Left lung (tissue), 14 donors: ENCODE measurements at places on chromosomes 4 and X.

DNA sequence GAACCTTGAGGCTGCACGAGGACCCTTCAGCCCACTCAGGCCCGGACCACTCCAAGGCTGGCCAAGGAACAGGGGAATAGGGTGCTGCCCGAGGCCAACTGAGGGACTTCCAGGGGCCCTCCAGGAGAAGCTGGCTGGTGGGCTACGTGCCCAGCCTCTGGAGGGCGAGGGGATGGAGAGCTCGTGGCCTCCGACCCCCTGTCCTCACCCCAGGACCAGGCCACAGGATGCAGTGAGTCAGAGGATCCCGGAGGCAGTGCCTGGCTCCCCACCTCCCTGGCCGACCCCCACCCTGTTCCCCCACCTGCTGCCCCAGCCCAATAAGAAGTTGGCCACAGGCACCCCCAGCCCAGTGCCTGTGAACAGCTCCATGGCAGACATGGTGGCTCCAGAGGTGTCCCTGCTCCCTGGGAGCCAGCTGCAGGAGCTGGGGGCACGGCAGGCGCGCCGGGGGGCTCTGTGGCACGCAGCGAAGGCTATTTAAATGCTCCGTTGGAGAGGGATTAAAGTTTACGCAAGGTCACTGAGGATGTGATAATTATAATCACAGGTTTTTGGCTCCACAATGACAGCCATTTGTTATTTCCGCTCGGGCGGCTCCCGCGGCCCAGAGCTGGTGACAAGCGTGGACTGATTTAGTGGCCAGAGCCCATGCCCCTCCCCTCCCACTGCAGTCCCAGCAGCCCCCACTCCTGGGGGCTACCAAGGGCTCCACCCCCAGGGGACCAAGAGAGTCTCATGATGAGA lies 95.7 kb upstream of the NKX1-1 start:
- DNase-seq = no peak

DNA sequence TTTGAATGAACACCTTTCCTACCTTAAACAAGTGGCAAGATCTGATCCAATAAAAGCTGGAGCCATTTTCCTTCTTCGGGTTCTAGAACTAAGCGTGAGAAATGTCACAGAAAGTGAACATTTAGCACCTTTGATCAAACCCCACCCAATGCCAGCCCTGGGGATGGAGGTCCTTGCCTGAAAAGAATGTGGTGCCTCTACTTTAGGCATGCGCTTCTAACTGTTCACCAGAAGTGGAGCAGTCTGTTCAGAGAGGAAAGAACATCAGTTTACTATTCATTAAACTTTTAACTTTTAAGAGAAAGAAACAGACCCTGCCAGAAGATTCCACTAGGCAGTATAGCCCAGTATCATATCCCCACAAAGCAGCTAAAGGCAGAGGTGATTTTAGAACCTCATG lies 75.9 kb downstream of the INTS12 start:
- no peak for DNase-seq

GRCh38 chr4:87541521-87541920 lies 12.3 kb upstream of the SPARCL1 start:
- no peak for DNase-seq

- peak; percentile 37 for DNase-seq
Measured at GRCh38 chrX:69060631-69061408, 104.4 kb downstream of the PJA1 start.

DNA sequence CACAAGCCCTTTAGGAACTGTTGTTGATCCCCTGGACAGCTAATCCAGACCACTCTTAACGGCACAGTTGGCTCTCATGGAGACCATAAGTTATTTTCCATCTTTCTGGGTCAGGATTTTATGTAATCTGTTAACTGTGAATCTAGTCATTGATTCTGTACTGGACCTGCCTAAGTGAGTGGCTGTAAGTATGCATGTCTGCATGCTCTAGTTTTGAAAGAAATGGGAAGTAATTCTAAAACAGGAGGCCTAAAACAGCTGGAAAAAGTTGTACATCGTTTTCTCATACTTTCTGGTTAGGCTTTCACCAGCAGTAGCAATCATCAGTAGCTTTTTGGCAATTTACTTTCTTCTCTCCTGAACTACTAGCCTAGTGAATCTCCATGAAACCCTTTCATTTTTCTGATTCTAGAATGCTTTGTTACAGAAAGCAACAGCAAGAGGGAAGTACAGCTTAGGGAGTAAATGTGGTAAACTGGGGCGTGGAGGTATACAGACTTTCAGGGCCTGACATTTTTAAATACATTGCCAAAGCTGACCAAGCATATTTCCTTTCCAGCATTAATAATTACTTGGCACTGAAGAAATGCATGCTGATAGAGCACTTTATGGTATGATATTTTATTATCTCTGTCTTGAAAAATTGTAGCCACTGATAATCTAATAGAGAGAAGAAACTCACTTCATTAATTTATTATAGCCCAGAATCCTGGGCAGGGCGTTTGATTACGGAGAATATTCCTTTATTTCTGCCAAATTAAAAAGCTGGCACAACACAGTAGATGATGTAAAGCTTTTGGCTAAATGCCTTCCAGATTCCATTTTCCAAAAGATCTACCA lies 202.7 kb downstream of the BANK1 start:
- DNase-seq = no peak

GRCh38 chr4:160224049-160224448 lies 1121.2 kb downstream of the RAPGEF2 start:
- DNase-seq = no peak

GRCh38 chrX:121781991-121782390 lies 734.6 kb downstream of the GLUD2 start:
- no peak for DNase-seq

DNA sequence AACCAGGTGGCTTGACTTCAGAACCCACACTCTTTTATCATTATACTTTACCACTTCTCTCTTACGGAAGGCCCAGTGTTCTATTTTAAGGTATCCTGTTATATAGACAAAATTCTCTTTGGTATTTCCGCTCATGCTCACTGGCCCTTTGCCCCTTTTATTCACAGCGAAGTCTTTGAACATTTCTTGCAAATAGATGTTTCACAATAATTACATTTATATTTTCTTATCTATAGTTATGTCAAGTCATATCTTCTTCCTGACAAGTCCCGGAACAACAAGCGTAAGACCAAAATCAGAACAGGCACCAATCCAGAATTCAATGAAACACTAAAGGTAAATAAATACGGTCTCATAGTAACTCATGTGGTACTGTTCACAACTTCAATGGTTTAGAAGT lies 102.0 kb downstream of the SYTL5 start:
- DNase-seq = no peak

GRCh38 chr4:10173754-10174749 lies 57.5 kb upstream of the WDR1 start:
- peak; percentile 67 for DNase-seq

GRCh38 chr4:10347815-10348214 lies 109.4 kb downstream of the ZNF518B start:
- no peak for DNase-seq

DNA sequence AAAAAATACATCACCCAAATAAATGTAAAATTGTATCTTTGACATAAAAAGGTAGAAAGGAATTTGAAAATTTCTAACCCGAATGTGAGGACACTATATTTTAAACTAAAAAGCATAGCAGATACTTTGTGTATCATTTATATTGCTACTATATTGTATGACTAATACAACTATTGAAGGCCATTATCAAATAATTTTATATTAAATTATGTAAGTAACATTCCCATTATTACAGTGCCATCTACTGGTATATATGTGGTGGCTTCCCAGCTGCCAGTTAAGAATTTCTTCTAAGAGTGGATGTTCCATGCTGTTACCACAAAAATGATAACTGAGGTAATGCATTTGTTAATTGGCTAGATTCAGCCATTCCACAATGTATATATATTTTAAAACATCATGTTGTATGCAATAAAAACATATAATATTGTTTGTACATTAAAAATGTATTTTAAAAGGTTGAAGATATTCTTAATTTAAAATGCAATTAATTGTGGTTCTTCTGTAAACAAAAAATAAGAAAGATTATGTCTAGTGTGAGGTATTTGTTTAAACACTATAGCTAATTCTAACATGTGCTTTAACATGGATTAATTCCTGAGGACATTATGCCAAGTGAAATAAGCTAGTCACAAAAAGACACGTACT lies 65.3 kb downstream of the EGF start:
- DNase-seq = no peak

GRCh38 chrX:67543818-67544217 lies at the start of gene AR:
TSS of gene AR (plus strand) at chrX:67544021. CDS start at chrX:67545147, 1,126 bp downstream.
- DNase-seq = peak; percentile 77

GRCh38 chr4:8141935-8142334 lies 16.7 kb downstream of the ABLIM2 start:
- DNase-seq = peak; percentile 55

DNA sequence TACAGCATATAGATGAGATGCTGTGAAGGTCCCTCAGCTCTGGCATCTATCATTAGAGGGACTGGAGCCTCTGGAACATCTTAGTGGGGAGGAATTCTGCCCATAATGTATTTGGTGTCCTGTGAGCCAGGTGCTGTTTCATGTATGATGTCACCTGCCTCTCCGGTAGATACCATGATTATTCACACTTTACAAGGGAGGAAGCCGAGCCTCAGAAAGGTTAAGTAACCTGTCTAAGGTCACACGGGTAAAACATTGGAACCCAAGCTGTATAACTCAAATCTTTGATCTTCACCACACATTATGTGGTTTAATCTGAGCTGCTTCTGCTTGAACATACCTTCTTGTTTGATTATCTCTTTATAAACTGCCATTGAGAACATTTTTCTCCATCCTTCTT lies 442.8 kb downstream of the BCOR start:
- no peak for DNase-seq

DNA sequence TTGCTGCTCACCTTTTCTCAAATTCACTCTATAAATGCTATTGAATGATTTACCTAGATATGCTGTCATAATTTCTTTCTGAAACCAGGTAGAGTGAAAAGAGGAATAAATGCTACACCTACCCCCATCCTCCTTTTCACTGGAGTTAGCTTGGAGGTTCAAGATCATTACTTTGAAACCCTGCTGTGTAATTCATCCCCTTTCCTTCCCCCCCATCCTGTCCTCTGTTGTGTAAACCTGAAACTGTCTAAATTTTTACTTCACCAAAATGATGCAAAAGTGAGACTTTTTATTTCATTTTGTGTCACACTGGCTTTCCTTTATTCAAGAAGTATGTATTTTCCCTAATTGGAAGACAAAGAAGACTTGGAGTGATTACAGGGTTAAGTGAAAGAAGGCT lies 5.4 kb downstream of the ZCCHC18 start:
- no peak for DNase-seq

DNA sequence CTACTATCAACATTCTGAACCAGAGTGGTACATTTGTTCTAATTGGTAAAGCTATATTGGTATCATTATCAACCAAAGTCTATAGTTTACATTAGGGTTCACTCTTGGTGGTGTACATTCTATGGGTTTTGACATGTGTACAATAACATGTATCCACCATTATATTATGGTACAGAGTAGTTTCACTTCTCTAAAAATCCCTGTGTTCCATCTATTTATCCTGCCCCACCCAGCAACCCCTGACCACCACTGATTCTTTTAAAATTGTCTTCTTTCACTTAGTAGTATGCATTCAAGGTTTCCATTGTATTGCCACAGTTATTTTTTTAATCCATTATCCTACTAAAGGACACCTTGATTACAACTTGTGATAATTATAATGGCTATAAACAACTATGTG lies 15.3 kb upstream of the TMPRSS11D start:
- DNase-seq = no peak

DNA sequence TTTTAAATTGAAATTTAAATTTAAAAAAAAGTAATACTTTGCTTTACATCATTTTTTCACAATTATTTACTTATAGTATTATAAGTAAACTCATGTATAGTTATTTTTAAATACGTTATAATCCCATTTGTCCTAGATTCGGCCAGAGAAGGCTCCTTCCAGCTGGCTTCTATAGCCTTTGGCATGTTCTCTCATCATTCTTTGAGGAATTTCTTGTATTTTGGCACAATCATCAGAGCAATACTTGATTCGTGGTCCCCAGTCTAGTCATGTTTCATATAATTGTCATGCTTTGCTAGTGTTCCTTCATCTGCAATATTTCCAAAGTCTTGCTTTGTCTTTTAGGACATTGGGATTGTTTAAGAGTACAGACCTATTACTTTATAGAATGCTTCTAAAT lies 1037.9 kb upstream of the AGA start:
- no peak for DNase-seq

GRCh38 chr4:186144198-186144945 lies 39.9 kb downstream of the FAM149A start:
- DNase-seq = peak; percentile 49

- DNase-seq = no peak
Measured at GRCh38 chr4:117479673-117480072, 394.3 kb upstream of the TRAM1L1 start.

GRCh38 chr4:5146248-5146647 lies 95.0 kb downstream of the STK32B start:
- DNase-seq = no peak
